ENCODE measurements at places on chromosomes 3 and 15. TPM values are rescaled to one million over a fixed set of nuclear protein-coding genes. Genes with fewer than 3 reads are reported as not detected.

GRCh38 chr3:43036621-43037423, 57.7 kb downstream of the GASK1A start:
- DNase-seq, result no peak

DNA sequence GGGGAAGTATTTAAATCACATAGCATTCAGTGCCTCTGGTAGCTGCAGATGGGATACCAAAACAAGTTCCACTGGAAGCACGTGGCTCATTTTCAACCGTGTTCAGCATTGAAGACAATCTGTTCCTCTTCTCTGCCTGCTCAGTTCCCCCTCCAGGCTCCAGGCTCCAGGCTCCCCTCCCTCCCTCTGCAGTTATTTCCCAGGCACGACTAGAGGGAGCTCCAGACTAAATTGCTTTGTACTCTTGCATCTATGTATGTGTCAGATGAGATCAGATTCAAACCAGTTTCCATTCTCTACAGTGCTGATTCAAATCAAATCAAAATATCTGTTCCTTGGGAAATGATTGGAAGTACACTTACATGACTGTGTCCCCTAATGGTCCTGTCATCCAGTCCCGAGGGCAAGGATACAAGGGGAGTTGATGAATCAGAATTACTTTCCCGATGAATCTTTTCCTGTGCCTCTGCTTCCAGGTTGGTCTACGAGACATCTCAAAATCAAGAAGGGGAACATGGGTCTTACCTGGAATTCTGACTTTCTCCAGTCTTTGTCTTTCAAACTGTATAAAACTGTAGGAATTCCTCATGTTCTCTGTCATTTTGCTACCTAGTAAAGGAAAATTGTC, 600.5 kb downstream of the EDEM1 start:
- no peak for DNase-seq

GRCh38 chr3:185733980-185734724, 90.7 kb downstream of the IGF2BP2 start:
- peak; percentile 93 for DNase-seq

DNA sequence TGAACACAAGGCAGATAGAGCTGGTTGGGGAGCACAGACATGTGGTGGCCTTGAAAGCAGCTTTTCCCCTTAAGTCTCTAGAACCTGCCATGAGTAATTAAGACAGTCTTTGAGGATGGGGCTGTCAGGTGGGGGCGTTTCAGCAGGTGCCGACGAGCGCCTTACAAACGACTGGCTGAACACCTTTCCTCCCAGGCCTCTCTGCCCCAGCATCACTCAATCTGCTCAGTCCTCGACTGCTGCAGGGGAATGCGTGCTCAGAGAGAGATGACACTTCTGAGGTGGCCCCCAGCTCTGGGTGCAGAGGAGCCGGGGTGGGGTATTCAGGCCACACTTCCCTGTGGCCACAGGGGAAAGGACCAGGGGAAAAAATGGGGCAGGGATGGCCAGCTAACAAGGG, 8.1 kb upstream of the NCKIPSD start:
- DNase-seq, result no peak

- DNase-seq, result no peak
Measured at GRCh38 chr3:187288131-187288854, 3.2 kb downstream of the MASP1 start.

The FMN1 gene
- 2.1 TPM for total RNA-seq

The MELTF gene
- 5.4 TPM for total RNA-seq

The ZNF860 gene
- total RNA-seq, result 14.7 TPM

The IL17RB gene
- total RNA-seq, result 5.7 TPM

The CCNB2 gene
- total RNA-seq, result 120 TPM

All from GM23338 (cell line).